ENCODE measurements at places on chromosomes 3 and 15.

- DNase-seq: peak; percentile 27
Observed at GRCh38 chr3:35932995-35933394, 293.7 kb downstream of the ARPP21 start.

GRCh38 chr15:91664224-91664836 lies 189.2 kb upstream of the SLCO3A1 start:
- DNase-seq: no peak

DNA sequence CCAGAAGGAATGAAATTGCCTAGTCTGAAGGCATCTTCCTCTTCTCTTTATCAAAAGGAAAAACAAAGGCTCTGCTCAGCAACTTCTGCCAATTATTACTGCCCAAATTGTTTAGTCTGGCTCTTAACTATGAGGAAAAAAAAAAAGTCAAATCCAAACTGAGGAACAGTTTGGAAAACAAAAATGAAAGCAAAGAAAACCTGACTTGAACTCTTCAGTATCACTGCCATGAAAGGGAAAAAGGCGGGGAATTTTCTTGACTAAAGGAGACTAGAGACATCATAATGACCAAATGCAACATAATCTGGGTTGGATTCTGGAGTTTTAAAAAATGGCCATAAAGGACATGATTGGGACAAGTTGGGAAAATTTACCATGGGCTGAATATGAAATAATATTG lies 156.3 kb downstream of the STT3B start:
- no peak for DNase-seq

DNA sequence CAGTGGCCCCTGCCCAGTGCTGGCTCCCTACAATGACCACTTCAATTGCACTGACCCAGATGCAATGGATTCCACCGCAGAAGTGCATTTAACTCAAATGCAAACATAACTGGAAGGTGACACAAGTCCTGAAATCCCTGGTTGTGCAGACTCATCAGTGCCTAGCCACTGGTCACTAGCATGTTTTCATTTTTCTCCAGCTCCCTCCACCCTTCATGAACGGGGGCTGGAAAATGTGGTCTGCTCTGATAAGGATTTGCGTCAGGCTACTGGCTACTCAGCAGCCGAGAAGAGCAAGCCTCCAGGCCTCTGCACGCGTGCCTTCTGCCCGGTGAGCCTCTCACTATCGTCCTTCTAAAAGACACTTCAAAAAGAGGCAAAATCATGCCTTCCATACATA lies 27.4 kb upstream of the FURIN start:
- no peak for DNase-seq

DNA sequence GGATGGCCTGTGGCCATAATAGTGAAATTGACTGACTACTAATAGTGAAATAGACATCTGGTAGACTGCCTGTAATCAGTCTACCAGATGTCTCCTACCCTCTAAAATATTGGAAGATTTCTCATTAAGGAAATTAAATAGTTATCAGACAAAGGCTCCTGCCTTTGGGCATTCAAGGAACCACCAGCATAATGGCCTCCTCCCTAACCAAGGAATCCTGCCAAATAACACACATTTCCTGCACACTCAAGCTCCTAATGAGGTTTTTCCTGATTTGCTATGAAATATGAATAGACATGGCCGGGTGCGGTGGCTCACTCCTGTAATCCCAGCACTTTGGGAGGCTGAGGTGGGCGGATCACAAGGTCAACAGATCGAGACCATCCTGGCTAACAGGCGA lies 14.6 kb downstream of the NUSAP1 start:
- no peak for DNase-seq

DNA sequence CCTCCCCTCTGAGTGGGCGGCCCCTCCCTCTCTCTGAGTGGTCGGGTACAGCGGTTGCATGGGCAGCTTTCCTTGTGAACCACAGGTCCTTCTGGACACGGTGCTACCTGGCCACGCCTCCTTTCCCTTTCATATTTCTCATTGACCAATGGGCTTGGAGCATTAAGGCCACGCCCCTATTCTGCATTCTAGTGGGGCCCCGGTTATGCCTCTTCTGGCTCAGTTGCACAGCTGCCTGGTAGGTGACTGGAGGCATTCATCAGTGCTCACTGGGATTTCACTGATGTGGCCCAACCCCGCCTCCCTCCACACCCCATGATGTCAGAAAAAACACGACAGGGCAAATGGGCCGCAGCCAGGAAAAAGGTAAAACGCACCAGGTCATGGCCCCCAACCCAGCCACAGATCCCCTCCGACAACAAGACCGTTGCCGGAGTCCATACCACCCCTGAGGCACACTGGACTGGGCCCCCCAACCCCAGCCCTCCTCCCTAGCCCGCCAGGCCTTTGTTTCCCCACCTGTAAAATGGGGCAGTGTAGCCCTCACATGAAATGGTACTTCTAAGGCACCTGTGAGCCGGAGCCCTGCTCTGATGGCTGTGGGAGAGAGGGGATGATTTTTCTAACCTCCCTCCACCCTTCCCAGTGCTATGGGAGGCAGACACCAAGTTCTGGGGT lies 26.3 kb downstream of the NGRN start:
- no peak for DNase-seq

DNA sequence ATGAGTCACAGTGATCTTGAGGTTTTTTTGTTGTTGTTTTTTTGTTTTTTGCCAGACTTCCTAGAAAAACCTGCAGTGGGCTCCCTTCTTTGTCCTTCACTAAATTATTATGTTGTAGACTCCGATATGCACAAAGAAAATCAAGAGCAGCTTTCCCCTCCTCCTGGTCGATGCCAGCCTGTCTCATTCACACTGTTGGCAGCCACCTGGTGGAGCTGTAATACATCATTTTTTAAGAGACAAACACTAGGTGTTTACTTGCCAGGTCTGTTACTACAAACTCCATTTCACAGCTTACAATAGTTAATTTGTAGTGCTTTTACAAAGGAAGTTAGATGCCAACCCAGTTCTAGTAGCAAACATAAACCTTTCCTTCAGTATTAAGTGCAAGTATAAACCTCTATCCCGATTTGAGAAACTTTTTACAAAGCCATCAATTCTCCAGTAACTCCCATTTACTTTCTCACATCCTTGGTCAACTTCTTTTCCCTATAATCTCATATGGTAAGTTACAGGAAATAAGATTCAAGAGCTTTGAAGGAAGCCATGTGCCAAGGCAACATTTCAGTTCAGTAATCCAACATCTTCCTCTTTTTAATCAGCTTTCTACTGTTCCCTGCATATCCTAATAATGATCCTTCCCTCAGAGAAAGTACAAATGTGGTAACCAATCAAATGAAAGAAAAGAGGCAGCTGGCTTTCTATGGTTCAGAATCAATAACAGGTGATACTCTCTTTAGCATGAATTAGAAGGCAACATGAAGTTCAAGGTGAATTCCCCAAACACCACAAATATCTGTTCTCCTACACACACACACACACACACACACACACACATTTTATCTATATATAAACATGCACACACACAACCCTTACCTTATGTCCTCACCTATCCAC lies 14.0 kb downstream of the AAGAB start:
- DNase-seq: no peak

DNA sequence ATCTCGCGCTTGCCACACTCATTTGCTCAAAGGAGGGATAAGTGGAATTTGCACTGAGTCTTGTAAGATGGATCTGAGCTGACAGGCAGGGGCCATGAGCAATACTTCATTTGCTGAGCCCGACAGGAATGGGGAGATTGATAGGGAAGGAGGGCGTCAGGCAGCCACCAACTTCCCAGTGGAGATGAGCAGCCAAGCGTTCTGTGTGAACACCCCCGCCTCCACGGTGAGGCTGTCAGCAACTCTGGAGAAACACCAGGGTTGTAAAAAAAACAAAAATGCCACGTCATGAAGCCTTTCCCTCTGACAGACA lies 36.8 kb downstream of the TLE3 start:
- no peak for DNase-seq

DNA sequence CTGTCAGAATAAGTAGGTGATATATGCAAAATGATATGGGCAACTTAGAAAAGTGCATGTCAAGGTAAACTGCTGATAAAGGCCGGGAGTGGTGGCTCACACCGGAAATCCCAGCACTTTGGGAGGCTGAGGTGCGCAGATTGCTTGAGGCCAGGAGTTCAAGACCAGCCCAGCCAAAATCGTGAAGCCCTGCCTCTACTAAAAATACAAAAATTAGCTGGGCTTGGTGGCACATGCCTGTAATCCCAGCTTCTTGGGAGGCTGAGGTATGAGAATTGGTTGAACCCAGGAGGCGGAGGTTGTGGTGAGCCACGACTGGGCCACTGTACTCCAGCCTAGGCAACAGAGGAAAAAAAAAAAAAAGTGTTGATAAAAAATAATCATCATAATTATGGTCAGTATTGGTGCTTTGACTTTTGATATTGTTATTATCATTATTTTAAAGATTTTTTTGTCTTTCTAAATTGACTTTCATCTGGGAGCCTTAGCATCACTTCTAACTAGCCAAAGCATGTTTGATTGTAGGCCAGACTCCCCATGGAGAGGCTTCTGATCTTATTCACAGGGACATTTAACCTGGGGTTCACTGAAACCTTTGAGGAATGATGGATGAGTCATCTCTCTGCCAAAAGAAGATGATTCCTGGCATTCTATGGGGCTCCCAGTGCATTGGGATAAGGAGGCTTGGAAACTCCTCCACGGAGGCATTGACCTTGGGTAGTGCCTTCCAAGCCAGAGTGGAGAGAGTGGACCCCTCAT lies 5.6 kb downstream of the ZBTB38 start:
- DNase-seq: no peak

- no peak for DNase-seq
Observed at GRCh38 chr15:62450061-62450460, 285.0 kb upstream of the C2CD4B start.

DNA sequence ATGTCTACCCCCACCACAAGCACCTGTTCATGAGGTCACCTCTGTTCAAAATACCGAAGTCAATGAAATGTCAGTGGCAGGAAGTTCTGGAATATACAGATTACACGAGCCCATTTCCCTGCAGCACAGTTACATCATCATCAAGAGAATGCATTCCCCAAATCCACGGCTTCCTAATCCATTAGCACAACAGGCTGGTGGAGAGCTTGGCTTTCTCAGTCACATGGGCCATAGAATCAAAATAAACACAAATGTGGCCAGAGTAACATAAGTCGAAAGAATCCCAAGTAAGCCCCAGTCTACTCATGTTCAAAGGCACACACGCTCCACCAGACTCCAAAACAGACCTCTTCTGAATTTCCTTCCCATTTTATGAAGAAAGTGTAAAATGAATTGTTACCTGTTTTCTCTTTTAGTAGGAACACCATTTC lies 419.3 kb downstream of the MAGI1 start:
- no peak for DNase-seq

- no peak for DNase-seq
Observed at GRCh38 chr15:41620536-41621199, 39.5 kb upstream of the MGA start.

Measured in GM04503 (cell line).